Adipose tissue (tissue), 3 donors: ENCODE measurements at places on chromosomes 1 and 21. TPM values are rescaled to one million over a fixed set of nuclear protein-coding genes. Genes with fewer than 3 reads are reported as not detected.

The STUM gene
- 1.5 TPM for polyA plus RNA-seq

The PANK4 gene
- polyA plus RNA-seq, result 8.9 TPM

The LIPI gene
- polyA plus RNA-seq, result not detected

The DVL1 gene
- polyA plus RNA-seq, result 48.9 TPM

The TGFB2 gene
- polyA plus RNA-seq, result 1.7 TPM

The A3GALT2 gene
- 0.25 TPM for polyA plus RNA-seq

The DNALI1 gene
- 13.3 TPM for polyA plus RNA-seq

The EVI5 gene
- polyA plus RNA-seq, result 2.2 TPM

The IFFO2 gene
- 10.3 TPM for polyA plus RNA-seq

The DSCAM gene
- polyA plus RNA-seq, result 0.08 TPM

The CFH gene
- 6.4 TPM for polyA plus RNA-seq

The TMOD4 gene
- 0.56 TPM for polyA plus RNA-seq

The TRPM2 gene
- 4.2 TPM for polyA plus RNA-seq

The BGLAP gene
- 0.31 TPM for polyA plus RNA-seq

The KIAA0040 gene
- polyA plus RNA-seq, result 35.7 TPM

The PSMG1 gene
- 27.3 TPM for polyA plus RNA-seq

The COL24A1 gene
- polyA plus RNA-seq, result 0.01 TPM

The TPTE gene
- not detected for polyA plus RNA-seq

The IL20 gene
- polyA plus RNA-seq, result not detected

The LDLRAD1 gene
- not detected for polyA plus RNA-seq

The GJA5 gene
- 1.3 TPM for polyA plus RNA-seq

The LCE2B gene
- not detected for polyA plus RNA-seq

The NBPF26 gene
- 12.1 TPM for polyA plus RNA-seq

The CHAF1B gene
- polyA plus RNA-seq, result 0.65 TPM

The CENPF gene
- polyA plus RNA-seq, result 0.67 TPM

The WDR64 gene
- not detected for polyA plus RNA-seq

The CRNN gene
- polyA plus RNA-seq, result not detected

The CAPN8 gene
- polyA plus RNA-seq, result 22.6 TPM

The ZNF593OS gene
- polyA plus RNA-seq, result 0.61 TPM

The LHX8 gene
- polyA plus RNA-seq, result not detected

The CAPZA1 gene
- 75.8 TPM for polyA plus RNA-seq

The MYCL gene
- 0.33 TPM for polyA plus RNA-seq

The PTGS2 gene
- polyA plus RNA-seq, result 0.43 TPM

The SPRR4 gene
- not detected for polyA plus RNA-seq

The RHCE gene
- 0.10 TPM for polyA plus RNA-seq

The CBR1 gene
- polyA plus RNA-seq, result 32.8 TPM

The MGST3 gene
- 145 TPM for polyA plus RNA-seq

The LRRC71 gene
- 0.03 TPM for polyA plus RNA-seq

The MSH4 gene
- 0.10 TPM for polyA plus RNA-seq
